ENCODE measurements at places on chromosomes 11 and 22.

GRCh38 chr22:29268511-29269229 lies 602 bp downstream of the EWSR1 start:
- peak; percentile 27 for DNase-seq

DNA sequence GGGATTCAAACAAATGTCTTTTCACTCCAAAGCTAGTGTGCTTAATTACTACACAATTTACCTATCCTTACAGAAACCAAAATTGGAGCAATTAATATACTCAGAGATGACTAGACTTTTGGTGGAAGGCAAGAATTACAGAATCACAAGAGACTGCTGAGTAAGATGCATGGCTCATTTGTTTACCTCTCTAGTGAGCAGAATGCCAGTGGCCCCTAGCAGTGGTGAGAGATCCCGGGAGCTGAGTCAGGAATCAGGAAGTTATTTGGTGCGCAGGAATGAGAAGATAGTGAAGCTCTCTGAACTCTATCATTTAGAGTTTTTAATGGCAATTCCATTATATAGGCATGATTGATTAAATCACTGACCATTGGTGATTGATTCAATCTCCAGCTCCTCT lies 188.9 kb upstream of the SESN3 start:
- DNase-seq, result no peak

GRCh38 chr11:68343761-68344256 lies 31.4 kb downstream of the LRP5 start:
- no peak for DNase-seq

DNA sequence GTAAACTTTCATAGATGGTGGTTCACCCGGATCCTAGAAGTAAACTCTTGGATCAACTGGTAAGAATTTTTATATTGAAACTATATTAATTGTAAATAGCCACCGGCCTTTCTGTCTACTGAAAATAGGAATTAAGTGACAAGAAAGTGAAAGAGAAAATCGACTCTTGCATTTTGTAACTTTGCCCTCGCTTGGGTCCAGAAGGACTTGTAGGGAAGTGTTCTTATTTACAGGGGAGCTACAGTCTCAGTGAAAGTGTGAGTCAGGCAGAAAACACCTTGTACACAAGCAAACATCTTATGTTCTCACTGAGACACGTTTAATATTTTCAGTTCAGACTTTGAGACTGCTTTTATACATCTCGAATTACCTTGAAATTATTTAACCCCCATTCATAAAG lies 238.9 kb downstream of the BLID start:
- no peak for DNase-seq

DNA sequence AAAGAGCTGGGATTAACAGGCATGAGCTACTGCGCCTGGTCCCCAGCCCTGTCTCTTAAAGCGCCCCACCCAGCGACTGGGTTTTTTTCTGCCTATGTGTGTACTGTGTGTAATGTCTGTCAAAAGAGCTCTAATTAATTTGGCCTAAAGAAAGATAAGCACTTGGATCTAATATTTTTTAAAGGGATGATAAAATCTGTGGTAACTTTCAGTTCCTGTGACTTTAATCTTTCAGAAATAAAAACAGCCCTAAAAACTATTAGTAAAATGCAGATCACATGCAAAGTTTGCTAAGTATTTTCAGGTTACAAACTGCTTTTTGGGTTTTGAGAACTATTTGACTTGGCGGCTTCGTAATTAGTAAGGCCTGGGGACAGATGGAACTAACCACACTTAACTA lies 1358.7 kb downstream of the LRRC4C start:
- DNase-seq, result no peak

GRCh38 chr11:72354356-72355115 lies 79.8 kb downstream of the CLPB start:
- no peak for DNase-seq

GRCh38 chr11:111602865-111603610 lies 789 bp downstream of the SIK2 start:
- peak; percentile 36 for DNase-seq

DNA sequence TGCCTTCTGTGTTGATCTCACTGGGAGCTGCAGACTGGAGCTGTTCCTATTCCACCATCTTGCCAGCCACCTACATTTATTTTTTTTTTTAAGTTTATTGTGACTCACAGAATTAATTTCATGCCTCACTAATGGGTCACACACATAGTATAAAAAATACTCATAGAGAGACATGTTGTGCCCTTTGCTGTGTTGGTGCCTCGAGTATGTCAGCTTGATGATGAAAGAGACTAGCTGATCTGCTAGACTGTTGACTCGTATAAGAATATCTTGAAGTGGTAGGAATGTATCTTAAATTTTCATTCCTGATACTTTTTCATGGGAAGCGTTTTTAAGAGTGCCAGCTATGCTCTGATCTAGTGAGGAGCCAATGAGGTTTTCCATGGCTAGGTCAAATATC lies 28.6 kb upstream of the AMPD3 start:
- no peak for DNase-seq

- DNase-seq, result no peak
Measured at GRCh38 chr22:19483481-19484244, 3.9 kb downstream of the CDC45 start.

GRCh38 chr11:12156301-12157140 lies 46.1 kb downstream of the MICAL2 start:
- peak; percentile 28 for DNase-seq

DNA sequence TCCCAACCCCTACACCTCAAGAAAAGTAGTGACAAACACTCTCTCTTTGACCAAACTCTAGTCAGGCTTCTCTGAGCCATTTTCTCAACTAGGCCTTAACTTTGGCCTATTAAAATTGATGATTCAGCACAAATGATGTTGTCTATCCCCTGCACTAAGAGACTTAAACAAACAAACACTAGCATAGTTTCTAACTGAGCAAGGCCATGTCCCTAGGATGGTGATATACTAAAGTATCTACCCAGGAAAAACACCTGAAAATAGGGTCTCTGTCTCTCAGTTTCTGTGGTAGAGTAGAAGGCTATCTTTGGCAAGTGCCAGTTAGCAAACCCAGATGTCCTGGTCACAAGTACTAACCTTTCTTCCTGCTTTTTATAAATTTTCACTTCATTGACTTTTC lies 219.7 kb upstream of the ANO3 start:
- DNase-seq, result no peak

- DNase-seq, result no peak
Measured at GRCh38 chr22:46551996-46552395, 14.6 kb upstream of the CELSR1 start.

DNA sequence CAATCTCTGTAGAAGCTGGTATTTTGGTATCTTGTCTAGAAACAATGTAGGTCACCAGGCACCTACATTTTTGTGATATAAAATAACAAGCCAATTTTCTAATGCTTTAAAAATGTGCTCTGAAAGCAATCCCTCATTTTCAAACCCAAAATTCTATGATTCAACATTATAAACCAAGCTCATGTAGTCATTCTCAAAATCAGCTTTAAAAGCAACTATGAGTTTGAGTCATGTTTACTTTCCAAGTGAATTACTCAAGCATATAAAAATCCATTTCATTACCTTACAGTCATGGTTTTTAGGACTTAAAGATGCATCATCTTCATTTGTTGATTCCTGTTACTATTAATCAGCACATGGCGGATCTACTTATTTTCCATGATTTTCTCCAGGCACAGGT lies 216.4 kb downstream of the GRM5 start:
- DNase-seq, result no peak

DNA sequence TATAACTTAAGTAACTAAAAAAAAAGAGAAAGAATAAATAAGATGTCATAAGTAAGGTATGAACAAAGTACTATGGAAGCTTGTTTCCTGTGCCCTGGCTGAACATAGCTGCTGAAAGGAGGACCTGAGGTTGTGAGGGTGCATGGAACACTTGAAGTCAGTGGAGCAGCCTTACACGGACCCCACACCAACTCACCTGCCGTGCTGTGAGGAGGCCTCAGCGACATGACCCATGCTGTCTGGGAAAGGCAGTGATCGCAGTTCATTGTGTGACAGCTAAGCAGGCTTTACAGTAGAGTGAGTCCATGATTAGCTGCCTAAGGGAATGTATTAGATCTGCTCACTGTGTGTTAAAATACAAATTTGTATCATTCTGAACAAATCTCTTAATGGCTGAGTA lies 17.6 kb downstream of the RASSF10 start:
- DNase-seq, result no peak

DNA sequence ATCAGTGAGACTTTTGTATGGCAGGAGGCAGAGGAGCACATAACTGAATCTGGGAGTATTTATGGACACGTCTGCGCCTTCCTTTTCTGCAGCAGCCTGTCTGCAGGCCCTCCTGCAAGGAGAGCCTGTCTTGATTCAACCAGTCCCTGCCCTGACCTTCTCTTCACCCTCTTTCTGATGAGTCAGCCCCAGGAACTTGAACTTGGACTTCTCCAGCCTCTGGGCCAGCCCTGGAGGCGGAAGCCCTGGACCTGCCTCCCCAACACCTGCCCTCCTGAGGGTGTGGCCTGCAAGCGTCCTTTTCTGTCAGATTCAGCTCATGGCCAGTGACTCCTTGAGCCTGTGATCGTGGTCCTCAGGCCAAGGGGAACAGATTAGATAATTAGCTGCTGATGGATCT lies 20.0 kb downstream of the DAGLA start:
- DNase-seq, result peak; percentile 60

- DNase-seq, result no peak
Measured at GRCh38 chr22:29081517-29082236, 8.8 kb downstream of the KREMEN1 start.

DNA sequence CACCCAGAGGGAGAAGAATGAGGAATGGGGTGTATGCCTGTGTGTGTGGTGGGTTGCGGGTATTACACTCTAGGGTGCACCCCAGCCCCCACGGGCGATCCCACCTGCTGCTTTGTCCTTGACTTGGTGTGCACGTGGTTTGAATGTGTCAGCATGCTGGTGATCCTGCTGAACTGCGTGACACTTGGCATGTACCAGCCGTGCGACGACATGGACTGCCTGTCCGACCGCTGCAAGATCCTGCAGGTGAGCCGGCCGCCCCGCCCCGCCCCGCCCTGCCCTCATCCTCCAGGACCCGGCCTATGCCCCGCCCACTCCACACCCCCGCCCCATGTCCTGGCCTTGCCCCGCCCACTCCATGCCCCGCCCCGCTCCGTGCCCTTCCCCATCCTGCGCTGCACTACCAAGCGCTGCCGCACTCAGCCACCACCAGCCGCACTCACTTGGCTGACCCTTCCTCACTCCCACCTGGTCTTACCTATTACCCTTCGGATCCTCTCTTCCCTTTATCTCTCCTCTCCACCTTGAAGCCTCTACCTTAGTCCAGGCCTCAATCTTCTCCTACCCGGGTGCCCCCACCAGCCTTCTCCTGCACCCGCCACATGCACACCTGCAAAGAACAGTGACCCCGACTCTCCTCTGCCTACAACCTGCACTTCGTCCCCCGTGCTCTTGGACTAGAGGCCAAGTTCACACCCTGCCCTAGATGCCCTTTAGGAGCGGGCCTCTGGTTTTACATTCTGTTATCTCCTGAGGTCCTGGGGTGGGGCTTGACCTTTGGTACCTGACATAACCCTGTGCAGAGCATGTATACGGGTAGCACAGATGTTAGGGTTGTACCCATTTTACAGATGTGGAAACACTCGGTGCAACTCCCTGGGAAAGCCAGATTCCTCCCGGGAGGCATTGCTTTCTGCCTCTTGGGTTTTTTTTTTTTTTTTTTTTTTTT lies 27.7 kb downstream of the CACNA1I start:
- DNase-seq, result peak; percentile 16

- no peak for DNase-seq
Measured at GRCh38 chr11:8814209-8814922, 96.6 kb upstream of the AKIP1 start.

- DNase-seq, result no peak
Measured at GRCh38 chr22:28139961-28140360, 220.9 kb upstream of the PITPNB start.

- DNase-seq, result peak; percentile 13
Measured at GRCh38 chr11:10858439-10859325, 829 bp upstream of the ZBED5 start.

GRCh38 chr22:40310768-40311120 lies 35.6 kb upstream of the ADSL start:
- DNase-seq, result no peak

GRCh38 chr11:92222701-92223100 lies 1.9 kb upstream of the FAT3 start:
- no peak for DNase-seq

GRCh38 chr11:80122211-80122610 lies 681.4 kb upstream of the TENM4 start:
- DNase-seq, result no peak

DNA sequence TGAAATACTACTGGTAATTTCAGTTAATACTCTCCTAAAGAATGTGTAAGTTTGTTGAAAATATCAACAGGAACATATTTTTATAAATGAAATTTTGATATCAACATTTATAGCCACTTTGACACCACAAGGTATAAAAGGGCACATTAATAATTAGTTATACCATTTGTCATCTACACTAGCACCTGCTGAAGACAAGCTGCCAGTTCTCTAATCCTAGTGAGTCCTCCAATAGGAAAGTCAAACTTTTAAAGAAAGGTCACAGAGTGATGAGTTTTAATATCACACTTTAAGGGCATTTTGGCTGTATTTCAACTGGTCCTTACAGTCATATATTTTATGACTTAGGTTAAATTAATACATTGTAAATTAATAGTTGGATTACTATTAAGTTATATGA lies 52.3 kb downstream of the APOL5 start:
- DNase-seq, result no peak

DNA sequence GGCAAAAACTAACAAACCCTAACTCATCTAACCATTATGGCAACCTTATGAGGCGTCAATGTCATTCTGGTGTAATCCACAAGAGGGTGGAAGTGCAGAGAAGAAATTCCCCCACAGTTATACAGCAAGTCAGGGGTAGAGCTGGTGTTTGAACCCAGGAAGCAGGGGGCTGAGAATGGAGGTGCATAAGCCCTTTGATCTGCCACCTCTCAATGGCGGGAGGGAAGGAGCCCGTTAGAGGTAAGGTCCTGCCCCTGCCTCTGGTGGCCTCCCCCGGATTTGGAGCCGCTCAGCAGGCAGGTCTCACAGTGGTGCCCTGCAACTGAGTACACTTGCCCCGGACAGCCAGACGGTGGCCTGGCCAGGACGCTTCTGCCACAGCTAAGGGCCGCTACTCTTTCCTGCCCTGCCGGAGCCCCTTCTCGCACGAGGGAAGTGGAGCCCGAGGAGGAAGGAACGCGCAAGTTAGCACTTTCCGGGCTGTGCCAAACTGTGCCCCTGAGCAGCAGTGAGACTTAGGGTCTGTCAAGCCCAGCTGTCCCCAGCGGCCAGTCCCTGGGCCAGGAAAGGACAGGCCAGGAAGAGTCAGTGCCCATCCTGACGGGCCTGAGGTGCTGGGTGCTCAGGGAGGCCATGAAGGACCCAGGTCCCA lies 1.1 kb downstream of the FXYD2 start:
- DNase-seq, result peak; percentile 62

DNA sequence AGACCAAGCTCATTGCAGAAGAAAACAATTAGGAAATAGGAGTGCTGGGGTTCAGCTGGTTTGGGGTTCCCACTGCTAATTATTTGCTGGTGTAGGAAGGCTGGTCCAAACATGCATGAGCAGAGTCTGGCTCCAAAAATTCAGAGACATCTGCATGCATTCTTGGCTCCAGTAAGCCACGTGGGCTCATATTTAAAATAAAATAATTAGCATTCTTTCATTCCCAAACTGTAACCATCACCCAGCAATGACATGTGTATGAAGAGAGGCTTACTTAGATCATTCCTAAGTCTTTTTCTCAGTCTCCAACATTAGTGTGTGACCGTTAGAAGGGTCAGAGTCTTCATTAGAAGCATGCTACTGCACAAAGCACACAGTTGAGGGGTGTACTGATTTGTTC lies 58.4 kb downstream of the EFCAB6 start:
- no peak for DNase-seq

All from inflammatory macrophage treated with lipopolysaccharide for 1 hour (primary cell).